ENCODE measurements at places on chromosomes 5 and 9.

- DNase-seq, result no peak
Observed at GRCh38 chr5:178548746-178549145, 41.4 kb downstream of the COL23A1 start.

- no peak for DNase-seq
Observed at GRCh38 chr9:112572416-112572815, 85.8 kb downstream of the KIAA1958 start.

GRCh38 chr5:122864400-122864799 lies 19.0 kb downstream of the SNX24 start:
- DNase-seq, result no peak

DNA sequence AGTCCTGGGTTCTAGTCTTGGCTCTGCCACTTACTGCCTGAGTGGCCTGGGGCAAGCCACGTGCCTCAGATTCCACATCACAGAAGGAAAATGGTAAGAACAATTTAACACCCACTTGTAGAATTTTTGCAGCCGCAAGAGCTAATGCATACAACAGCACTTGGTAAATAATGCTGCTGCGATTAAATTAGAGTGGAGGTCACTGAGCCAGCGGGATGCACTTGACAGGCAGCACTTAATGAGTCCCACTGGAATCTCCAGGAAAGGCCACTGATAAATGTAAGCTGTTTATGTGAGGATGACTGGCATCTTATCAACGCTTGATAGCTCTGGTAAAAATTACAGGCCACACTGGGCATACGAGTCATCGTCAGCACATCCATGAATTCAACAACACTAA lies 59.4 kb upstream of the UBTD2 start:
- no peak for DNase-seq

- no peak for DNase-seq
Observed at GRCh38 chr9:108419379-108419778, 436.4 kb downstream of the ACTL7B start.

GRCh38 chr5:89216606-89217005 lies 333.6 kb upstream of the MEF2C start:
- no peak for DNase-seq

DNA sequence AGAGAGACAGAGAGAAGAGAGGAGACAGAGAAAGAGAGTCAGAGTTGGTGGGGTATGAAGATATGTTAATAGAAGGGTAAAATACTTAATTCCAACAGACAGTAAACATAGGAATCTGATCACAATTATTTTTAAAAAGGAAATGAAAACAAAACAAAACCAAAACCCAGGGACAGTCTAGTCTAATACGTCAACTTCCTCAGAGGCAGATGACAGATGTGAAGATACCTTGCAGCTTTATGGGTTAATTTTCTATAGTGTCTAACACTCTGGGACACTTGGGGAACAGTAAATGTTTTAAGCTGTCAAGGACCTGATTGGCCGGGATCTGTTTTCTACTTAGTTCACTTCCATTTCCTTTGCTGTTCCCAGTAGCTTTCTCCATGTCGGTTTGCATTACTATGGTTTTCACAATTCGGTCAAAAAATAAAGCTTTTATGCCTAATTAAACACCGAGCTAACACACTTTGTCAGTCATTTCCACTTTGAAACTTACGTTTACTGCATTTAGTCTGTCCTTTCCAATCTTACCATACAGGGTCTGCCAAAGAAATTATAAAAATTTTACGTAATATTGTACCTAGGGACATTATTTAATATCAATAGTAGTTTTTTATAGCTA lies 216.5 kb downstream of the MCTP1 start:
- no peak for DNase-seq

- no peak for DNase-seq
Observed at GRCh38 chr9:112173489-112174221, 1.4 kb downstream of the SUSD1 start.

GRCh38 chr9:12613071-12613470 lies 80.1 kb upstream of the TYRP1 start:
- DNase-seq, result no peak

GRCh38 chr9:99057665-99058625 lies 47.0 kb upstream of the TGFBR1 start:
- peak; percentile 40 for DNase-seq

DNA sequence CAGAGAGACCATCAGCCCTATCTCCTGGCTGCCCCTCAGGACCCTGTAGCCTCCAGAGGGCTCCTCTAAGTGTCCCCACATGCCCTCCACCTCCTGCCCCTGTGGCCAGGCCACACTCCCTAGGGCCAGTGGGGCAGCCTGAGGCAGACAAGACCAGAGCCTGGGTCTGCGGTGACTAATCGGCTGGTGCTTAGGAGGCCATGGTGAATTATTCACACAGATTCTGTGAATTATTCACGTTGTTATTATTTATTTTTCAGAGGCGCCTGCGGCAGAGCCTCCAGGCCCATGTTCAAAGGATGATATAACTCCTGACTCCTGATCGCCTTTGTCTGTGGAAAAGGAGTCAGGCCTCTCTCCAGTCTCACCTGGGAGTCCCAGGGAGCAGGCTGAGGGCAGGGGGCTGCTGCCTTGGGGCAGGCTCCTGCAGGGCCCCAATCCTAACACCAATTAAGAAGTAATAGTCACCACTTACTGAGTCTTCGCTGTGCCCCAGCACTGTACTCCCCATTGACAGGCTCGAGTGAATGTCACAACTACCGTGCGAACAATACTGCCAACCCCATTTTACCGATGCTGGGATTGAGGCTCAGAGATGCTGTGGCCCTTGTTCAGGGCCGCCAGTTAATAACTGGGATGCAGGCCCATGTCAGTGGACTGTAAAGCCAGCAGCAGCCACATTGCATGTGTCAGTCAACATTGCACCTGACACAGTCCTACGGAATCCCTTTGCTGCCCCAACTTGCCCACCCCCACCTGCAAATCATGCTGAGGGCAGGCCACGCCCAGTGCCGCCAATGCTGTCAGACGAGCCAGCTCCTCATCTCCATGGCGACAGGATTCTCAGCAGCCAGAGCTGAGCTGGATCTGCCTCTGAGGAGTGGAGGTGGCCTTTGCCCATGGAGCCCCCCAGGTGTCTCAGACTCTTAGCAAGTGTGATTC lies 94.9 kb downstream of the PCDH1 start:
- no peak for DNase-seq

DNA sequence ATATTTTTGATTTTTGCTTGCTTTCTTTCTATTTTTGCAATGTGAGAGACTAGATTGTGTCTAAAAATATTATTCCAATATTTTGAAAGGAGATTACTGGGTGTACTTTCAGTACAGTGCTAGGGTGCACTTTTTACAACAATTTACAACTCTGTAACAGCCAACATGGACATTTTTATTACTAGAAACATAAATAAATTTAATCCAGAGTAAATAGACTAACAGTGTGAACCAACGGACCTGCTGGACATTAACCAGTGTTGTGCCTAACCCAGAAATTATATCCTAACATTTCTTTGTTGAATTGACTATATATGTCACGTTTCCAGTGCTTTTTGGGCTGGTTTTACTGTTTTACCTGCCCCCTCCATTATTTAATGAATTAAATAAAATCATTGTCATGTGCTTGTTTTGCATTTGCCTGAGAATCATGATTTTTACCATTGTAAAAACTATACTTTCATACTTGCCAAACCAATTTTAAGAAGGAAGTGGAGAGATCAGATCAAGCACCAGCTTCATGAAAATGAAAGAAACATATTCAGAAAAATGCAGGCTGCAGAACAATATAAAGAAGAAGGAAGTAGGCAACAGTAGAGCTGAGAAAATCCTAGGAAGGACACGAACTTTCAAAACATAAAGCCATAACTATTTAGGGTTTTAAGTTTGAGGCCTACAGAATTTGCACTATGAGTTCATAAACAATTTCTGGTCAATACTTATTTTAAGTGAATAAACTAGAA lies 400.8 kb upstream of the PIK3R1 start:
- no peak for DNase-seq

- no peak for DNase-seq
Observed at GRCh38 chr5:73222173-73222572, 49.2 kb downstream of the TMEM174 start.

GRCh38 chr5:141330299-141331080 lies at the start of gene PCDHGA1:
Gene PCDHGA1, plus strand, starts transcription at chr5:141330514.
- DNase-seq, result peak; percentile 38

- no peak for DNase-seq
Observed at GRCh38 chr5:61313960-61314681, 17.9 kb upstream of the ZSWIM6 start.

- DNase-seq, result no peak
Observed at GRCh38 chr9:110900917-110901316, 137.4 kb downstream of the LPAR1 start.

DNA sequence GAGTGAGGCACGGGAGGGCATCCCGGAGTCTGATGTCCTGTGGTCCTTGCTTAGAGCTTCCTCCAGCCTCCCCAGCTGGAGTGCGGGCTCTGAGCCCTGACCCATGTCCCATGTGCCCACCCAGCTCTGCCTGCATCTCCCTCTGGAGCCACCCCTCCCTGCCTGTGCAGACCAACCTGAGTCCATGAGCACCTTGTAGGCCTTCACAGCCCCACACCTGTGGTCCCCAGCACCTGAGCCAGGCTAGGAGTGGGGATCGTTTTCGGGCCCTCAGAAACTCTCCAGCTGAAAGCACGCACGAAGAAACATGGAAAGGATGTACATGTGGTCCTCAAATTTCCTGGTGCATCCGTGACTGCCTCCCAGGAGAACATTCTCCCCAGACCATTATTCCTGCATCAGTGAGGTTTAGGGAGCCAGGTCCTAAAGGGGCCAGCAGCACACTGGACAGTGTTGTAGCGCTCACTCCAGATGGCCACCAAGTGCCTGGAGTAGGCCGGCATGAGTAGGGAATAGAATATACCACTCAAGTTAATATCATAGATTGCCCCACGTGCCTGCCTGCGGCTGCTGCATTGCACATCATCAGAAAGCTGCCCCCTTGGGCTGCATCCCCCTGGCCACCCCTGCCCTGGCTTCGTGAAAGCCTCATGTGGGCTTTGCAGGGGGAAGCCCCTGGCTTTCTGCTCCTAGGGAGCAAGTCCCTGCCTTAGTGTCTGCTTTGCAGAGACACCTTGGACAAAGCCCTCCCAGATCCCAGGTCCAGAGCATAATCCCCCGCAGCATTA lies 80.6 kb downstream of the WNK2 start:
- DNase-seq, result no peak

GRCh38 chr5:176319827-176320554 lies 41.6 kb downstream of the KIAA1191 start:
- no peak for DNase-seq

DNA sequence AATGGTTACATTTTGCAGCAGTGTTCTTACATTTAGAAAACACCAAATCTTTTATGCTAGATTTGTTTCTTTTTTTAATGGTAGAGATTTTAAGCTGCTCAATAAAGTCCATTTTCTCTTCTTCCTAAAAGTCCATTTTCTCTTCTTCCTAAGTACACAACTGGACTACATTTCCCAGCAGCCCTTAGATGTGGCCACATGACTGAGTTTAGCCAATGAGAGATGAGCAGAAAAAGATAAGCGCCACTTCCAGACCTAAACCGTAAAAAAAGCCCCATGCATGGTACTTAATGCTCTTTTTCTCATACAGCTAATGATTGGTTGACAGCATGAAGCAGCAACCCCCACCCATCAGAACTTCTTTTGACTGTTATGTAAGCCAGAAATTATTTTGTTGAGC lies 206.7 kb downstream of the FAM114A2 start:
- no peak for DNase-seq

GRCh38 chr5:147912011-147912410 lies 5.7 kb upstream of the C5orf46 start:
- no peak for DNase-seq
